ENCODE measurements at places on chromosomes 3 and 15.
A peak's percentile ranks its signal among the peaks of the same experiment; 100 is the strongest.

- no peak for DNase-seq
Observed at GRCh38 chr3:47634996-47635395, 56.3 kb upstream of the CSPG5 start.

- DNase-seq = no peak
Observed at GRCh38 chr3:120407508-120408287, 43.1 kb downstream of the FSTL1 start.

DNA sequence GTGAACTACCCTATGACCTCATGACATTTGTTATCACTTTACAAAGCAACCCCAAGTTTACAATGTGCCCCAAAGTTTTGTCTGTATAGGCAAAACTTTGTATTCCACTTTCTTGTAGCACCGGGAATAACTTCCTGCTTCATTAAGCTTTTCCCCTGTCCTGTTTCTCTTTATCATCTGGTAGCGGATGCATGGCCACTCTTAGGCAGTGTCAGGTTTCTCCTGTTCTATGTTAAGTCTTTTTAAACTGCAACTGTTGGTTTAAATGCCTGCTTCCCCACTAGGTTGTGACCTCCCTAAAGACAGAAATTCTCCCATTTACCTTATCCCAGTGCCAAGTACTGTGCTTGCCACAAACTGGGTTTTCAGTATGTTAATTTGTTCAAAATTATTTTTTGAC, 433.6 kb upstream of the DPH6 start:
- DNase-seq = no peak

DNA sequence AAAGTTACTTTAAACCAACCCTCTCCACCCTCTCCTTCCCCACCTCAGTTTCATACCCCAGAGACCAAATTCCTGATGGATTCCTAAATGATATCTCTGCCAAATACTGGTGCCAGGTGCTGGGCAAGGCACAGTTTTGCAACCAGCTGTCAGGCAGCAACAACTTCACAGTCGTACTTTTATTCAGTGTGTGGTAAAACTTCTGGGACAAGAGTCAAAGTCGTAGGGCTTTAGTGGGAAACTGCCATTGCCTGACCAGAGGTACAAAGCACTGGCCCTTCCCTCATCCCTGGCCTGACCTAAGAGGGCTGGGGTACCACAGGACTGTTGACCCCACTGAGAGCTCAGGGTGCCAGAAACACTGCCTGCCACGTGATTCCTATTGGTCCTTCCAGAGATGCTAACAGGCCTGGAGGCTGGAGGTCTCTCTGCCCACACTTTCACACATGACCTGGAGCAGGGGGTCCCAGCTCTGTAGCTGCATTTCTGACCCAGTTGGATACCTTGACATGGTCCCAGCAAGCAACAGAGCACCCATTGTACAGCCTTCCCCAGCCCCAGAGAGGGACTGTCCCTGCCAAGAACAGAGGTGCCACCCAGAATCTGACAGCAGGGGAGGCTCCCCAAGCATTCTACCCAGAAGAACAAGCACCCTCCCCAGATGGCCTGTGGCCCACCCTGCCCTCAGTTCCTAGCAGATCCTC, 59.9 kb downstream of the LIPC start:
- no peak for DNase-seq

DNA sequence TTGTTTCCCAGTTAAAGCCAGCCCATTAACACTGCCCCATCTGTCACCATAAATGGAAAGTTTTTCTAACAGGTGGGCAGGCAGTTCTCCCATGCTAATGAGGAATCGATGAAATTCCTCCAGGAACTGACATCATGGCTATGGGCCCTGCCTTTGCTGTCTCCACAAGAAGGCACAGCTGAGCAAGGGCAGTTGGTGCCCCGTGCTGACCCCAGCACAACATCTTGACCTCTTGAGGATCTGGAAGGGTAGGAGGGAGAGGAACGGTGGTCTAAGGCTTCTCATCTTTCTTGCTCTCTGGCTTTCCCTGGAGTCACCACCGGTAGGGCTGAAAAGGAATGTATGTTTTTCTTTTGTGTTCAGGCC, 46.7 kb downstream of the CHCHD6 start:
- DNase-seq = no peak

DNA sequence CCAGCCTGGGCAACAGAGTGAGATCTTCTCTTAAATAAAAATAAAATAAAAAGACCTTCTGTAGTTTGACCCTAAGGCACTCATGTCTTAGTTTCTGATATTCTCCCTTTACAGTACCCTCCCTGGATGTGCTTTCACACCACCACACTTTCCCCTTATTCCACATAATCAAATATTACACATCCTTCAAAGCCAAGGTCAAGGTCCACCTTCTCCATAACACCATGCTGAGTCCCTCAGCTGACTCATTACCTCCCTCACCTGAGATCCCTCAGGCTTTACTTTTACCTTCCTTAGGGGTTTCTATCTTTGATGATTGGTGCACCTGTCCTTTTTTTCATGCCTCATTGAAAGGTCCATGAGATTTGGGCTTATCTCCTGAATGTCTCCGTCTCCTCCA, 25.5 kb upstream of the MNS1 start:
- DNase-seq = no peak

DNA sequence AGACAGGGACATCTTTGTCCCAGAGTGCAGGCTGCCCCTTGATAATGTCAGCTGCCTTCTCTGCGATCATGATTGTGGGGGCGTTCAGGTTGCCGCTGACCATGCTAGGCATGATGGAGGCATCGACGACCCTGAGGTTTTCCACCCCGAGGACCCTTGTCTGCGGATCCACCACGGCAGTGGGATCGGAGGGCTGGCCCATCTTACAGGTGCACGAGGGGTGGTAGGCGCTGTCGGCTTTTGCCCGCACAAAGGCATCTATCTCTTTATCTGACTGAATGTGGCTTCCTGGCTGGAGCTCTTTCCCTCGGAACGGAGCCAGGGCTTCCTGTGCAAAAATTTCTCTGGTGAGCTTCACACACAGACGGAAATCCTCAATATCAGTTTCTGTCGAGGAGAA, 28.4 kb downstream of the CHDH start:
- DNase-seq = no peak

DNA sequence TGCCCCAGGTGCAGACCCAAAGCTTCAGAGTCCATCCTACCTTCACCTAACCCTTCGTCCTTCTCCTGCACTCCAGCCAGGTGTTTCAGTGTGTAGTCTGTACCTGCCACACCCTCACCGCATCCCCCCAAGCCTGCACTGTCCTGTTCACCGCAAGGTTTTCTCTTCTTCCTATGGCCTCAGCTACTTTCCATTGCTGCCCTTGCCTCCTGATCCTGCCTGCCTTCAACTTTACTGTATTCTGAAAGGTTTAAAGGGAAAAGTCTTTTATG, 9.3 kb downstream of the GPR160 start:
- DNase-seq = no peak

DNA sequence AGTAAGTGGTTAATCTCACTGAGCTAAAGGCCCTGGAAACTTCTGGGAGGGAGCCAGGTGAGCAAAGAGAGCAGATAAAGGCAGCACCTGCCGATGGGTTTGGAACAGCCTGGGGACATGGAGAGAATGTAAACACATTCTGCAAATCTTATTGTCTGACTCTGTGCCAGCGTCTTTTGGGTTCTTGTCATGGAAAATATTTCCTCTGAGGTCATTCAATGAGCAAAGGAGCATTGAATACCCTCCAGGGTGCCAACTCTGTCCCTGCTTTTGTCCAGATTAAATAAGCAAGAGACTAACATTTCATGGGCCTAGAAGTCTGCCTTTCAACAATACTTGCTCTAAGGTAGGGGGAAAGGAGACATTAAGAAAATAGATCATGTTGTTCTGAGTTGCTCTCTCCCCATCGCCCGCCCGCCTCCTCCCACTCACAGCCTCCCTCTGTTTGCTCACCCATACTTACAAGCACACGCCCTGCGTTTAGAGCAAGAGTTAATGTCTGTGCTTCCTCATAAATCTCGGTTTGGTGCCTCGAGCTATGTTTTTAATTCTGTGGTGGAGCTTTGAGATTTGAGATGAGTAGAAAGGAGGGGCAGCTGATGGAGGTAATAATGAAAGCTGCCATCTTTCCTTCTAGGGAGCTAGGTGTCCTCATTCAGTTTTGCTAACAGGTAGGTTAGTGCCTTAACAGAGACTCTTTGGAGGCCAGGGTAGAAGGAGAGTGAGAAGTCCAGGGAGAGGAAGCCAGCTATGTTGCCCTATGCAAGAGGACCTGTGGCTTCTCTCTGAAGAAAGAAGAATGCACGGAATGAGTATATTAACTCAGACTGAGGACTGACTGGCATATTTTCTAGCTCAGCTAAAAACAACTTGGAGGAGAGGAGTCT, 132.9 kb downstream of the TPRG1 start:
- peak; percentile 93 for DNase-seq

- DNase-seq = no peak
Observed at GRCh38 chr3:128426128-128426921, 40.4 kb downstream of the DNAJB8 start.

DNA sequence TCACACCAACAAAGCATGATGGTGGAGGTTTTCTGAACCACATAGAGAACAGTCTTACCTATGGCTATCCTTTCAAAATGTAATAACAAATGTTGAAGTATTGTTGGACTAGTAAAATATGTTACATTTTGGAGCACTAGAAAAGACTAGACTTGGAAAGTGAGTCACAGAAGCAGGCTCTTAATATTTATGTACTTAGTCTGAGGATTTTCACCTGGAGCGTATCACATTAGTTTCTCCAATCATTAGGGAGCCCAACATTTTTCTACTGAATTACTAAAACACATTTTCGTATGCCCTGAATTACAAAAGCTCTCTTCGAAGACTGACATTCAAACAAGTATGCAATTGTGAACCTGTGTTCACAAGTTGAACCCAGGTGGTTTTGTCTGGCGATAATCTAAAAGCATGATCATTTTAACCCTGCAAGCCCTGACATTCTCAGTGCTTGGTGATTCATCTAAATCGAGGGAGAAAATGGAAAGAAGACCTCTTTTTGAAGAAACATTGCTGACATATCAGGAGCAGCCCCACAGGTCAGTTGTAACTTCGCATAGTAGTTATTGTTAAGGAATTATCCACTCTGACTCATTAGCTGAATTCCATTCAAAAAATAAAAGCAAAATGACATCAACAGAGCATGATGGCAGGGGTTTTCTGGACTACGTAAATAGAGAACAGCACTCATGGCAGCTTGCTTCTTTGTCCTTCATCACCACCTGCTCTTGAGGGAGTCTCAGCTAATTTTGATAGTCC, 679.8 kb upstream of the NECTIN3 start:
- DNase-seq = no peak

GRCh38 chr3:30438126-30438525, 168.3 kb upstream of the TGFBR2 start:
- no peak for DNase-seq

DNA sequence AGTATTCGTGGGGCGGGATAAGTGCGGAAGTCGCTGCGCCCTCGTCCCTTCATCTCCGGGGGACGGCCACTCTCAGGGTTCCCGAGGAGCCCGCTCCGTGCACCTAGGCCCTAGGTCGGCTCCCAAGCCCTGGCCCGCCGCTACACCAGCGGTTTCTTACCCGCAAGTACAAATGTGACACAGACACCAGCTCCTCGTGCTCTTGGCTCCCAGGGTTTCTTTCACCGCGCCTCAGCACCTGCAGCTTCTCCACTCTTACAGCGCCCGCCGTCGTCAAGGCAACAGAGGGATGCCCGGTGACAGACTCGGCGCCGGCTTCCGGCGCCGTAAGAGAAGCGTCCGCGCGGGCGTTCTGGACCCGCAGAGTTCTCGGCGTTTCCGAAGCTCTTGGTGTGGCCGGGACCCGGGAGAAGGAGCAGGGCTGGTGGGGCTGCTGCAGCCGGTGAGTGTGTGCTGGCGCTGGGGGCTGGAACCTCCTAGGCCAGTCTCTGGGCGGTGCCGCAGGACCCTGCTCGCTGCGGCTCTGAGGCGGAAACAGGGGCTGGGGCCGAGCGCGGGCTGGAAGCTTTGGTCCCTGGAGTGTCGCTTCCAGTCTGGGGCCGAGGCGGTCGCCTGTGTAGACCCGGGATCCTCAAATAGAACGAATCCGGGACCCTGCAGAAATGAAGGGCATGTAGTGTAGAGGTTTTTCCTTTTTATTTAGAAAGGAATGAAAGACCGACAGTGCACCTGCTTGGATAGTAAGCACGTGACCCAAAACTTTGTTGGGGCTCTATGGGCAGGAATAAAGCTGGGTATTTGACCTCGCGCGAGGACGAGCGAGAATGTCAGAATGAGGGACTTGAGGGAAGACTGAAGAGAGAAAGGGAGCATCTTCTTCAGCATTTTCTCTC, 155.4 kb upstream of the GOLGA6L4 start:
- DNase-seq = no peak

DNA sequence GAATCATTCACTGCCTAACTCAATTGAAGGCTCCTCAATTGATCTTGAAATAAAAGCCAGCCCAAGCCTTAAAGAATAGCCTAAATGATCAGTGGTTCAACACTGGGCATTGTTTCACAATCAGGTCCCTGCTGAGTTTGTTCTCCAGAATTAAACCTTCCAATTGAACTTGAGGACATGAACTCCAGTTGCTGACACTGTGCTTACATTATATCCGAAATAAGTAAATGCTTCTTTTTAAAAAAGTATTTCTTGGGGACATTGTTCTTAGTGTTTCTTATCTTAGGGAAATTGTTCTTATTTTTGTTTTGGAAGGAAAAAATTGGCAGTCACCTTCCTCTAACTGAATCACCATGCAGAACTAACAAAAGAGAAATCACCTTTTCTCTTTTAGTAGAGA, 450.2 kb downstream of the RBMS3 start:
- DNase-seq = no peak

GRCh38 chr3:13159890-13160289, 86.7 kb upstream of the IQSEC1 start:
- peak; percentile 85 for DNase-seq

- DNase-seq = no peak
Observed at GRCh38 chr15:100572362-100572983, 29.5 kb downstream of the LINS1 start.

- no peak for DNase-seq
Observed at GRCh38 chr3:156898296-156898880, 72.2 kb downstream of the LEKR1 start.

GRCh38 chr15:88454867-88455810, 12.0 kb downstream of the MRPL46 start:
- peak; percentile 51 for DNase-seq

All from PC-9 (cell line).